ENCODE measurements at places on chromosomes 16 and 17. TPM values are rescaled to one million over a fixed set of nuclear protein-coding genes. Genes with fewer than 3 reads are reported as not detected.

The UTS2R gene
- total RNA-seq, result 0.16 TPM

The ZPBP2 gene
- total RNA-seq, result not detected

The COX11 gene
- total RNA-seq, result 40.5 TPM

The PRAC2 gene
- total RNA-seq, result not detected

The CMTM3 gene
- total RNA-seq, result 90.3 TPM

The KRT39 gene
- total RNA-seq, result not detected

The ALOX15 gene
- total RNA-seq, result not detected

DNA sequence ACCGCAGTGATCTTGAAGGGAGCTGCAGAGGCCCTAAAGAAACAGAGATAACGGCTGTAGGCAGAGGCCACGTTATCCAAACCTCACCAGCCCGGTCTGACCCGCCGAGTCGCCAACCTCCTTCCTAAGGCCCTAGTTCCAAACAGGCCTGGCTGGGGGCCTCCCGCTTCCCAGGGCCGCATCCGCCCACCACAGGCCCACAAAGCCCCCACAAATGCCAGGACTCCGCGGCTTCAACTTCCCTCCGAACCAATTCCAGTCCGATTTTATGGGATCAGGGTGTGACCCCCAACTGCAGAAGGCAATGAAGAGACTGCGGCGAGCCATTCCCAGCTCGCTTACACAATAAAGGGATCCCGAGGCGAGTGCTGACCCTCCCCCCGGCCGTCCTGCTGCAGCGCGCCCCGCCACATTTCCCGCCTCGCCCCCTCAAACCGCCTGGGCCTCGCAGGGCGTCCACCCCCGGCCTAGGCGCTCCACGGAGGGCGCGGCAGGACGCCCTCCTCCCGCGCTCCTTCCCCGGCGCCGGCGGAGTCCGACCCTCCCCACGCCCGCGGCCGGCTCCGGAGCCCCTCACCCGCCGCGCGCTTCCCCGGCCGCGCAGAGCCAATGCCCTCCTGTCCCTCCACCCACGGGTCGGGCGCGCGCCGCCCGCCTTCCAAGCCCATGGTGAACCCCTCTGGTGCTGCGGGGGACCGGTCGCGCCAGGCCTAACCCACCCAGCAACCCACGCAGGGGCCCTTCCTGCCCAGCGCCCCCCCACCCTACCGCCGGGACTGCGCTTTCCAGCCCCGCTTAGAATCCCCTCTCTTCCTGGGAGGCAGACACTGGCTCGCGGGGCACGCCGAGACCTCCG is 926 bp downstream of the MYH10 start:
- peaks cover 4% of the 10 kb centered on the region for H3K4me1 ChIP-seq
- peak overlapping the region; percentile 36 for H3K27ac ChIP-seq
- no peaks in the 10 kb centered on the region for H3K36me3 ChIP-seq
- H3K27me3 ChIP-seq, result peaks cover 59% of the 10 kb centered on the region

DNA sequence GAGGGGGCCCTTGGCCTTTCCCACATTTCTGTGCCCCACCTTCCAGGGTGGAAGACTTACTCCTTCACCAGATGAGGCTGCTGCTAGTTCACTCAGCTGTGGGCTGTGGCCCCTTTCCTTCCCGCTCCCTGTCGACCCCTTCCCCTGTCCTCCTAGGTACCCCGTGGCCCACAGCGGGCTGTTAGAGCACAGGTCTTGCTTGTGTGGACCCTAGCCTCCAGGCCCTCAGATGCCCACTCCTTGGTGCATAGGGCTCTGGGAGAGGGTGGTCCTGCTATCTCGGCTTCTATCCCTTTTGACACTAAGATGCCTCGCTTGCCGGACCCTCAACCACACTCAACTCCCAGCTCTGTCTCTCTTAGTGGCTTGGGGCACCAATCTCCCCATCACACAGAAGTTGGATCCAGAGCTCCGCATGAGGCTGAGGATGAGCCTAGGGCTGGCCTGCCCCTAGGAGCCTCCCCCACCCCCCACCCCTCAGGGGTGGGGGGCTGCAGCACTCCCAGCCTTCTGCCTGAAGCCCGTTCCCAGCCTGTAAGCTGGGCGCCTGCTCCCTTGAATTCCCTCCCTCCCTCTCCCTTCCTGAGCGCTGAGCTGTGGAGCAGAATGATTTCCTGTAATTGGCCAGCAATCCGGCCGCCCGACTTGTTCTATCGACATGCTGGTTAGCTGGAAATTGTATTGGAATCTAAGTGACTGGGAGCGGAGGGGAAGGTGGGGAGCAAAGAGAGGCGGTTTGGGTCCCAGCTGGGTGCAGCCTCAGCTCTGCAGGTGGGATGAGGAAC is 30.9 kb downstream of the DCAKD start:
- no peak for DNase-seq
- H3K4me3 ChIP-seq, result no peak overlapping the region
- peaks cover 41% of the 10 kb centered on the region for H3K27me3 ChIP-seq

DNA sequence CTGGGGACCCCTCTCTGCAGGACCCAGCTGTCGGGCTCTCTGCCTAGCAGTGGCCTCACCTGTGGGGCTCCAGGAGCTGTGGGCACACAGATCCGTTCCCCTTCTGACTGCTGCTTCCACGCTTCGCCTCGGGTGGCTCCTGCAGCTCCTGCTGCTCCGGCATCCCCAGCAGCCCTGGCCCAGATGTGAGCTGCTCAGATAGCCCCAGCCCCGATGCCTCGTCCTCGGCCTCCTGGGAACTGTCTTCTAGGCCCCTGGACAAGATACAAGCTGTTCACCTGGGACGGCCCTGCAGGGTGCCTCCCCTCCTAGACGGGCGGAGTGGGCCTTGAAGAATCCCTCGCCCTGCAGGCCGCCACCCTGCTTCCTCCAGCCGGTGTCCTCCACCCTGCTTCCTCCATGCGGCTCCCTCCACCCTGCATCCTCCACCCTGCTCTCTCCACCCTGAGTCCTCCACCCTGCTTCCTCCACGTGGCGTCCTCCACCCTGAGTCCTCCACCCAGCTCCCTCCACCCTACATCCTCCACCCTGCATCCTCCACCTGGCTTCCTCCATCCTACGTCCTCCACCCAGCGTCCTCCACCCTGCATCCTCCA is 11.0 kb downstream of the EMC6 start:
- no peak overlapping the region for H3K4me3 ChIP-seq
- no peak for DNase-seq
- H3K36me3 ChIP-seq, result no peaks in the 10 kb centered on the region
- peaks cover 11% of the 10 kb centered on the region for H3K4me1 ChIP-seq
- peak overlapping the region; percentile 32 for H3K27ac ChIP-seq

DNA sequence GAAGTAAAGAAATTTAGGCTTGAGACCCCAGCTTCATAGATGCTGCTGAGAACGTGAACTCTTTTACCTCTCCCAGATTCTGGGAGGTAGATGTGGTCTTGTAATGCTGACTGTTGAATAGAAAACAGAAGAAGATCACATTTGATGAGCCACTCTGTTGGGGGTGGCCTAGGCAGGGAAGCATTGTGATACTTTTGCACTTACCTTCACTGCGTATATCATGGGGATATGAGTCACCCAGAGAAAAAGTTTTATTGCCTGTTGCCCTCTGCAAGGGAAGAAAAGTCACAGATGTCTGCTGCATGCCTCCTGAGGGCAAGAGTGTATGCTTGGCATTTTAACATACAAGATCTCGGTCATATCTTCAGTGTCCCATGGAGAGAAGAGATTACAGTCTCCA is 365.4 kb downstream of the SNX29 start:
- H3K27ac ChIP-seq, result no peak overlapping the region
- peaks cover 3% of the 10 kb centered on the region for H3K4me1 ChIP-seq
- no peak overlapping the region for H3K4me3 ChIP-seq
- H3K36me3 ChIP-seq, result no peaks in the 10 kb centered on the region

- peaks cover 67% of the 10 kb centered on the region for H3K36me3 ChIP-seq
- peak overlapping the region; percentile 100 for H3K4me3 ChIP-seq
- peaks cover 63% of the 10 kb centered on the region for H3K4me1 ChIP-seq
- DNase-seq, result peak; percentile 86
- peak overlapping the region; percentile 99 for H3K27ac ChIP-seq
Observed at GRCh38 chr17:35243561-35244340, 879 bp downstream of the SLFN5 start.

GRCh38 chr16:64416216-64417005 is 705.5 kb downstream of the CDH11 start:
- H3K27me3 ChIP-seq, result no peaks in the 10 kb centered on the region
- no peak for DNase-seq
- H3K4me1 ChIP-seq, result no peaks in the 10 kb centered on the region
- H3K36me3 ChIP-seq, result no peaks in the 10 kb centered on the region
- H3K4me3 ChIP-seq, result no peak overlapping the region
- no peak overlapping the region for H3K27ac ChIP-seq

DNA sequence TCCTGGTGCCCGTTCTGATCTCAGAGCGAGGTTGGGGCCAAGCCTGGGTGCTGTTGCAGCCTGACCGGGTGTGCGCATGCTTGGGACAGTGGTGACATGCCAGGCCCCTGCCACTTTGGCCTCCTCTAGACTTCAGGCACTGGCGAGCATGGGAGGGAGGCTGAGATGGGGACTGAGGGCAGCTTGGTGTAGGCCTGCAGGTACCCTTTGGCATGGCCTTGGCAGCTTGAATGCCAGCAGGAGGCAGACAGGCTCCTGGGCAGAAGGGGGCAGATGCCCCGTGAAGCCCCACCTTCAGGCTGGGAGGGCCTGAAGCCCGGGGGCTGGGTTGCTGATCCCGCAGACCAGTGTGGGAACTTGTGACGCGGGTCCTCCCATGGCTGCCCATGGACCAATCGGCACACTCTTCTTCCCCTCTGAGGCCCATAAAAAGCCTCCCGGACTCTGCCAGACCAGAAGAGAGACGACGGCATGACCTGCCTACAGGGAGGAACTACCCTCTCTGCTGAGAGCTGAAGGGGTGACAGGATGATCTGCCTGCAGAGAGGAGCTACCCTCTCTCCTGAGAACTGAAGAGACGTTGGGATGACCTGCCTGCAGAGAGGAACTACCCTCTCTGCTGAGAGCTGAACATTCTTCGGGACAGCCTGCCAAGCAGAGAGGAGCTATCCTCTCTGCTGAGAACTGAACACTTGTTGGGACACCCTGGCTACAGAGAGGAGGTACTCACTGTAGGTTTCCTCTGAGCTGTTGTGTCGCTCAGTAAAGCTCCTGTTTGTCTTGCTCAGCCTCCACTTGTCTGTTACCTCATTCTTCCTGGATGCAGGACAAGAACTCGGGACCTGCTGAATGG is 17.5 kb downstream of the RHOT1 start:
- peaks cover 20% of the 10 kb centered on the region for H3K36me3 ChIP-seq
- peaks cover 2% of the 10 kb centered on the region for H3K4me1 ChIP-seq
